ENCODE measurements at places on chromosomes 16 and 17.
A peak's percentile ranks its signal among the peaks of the same experiment; 100 is the strongest.

DNA sequence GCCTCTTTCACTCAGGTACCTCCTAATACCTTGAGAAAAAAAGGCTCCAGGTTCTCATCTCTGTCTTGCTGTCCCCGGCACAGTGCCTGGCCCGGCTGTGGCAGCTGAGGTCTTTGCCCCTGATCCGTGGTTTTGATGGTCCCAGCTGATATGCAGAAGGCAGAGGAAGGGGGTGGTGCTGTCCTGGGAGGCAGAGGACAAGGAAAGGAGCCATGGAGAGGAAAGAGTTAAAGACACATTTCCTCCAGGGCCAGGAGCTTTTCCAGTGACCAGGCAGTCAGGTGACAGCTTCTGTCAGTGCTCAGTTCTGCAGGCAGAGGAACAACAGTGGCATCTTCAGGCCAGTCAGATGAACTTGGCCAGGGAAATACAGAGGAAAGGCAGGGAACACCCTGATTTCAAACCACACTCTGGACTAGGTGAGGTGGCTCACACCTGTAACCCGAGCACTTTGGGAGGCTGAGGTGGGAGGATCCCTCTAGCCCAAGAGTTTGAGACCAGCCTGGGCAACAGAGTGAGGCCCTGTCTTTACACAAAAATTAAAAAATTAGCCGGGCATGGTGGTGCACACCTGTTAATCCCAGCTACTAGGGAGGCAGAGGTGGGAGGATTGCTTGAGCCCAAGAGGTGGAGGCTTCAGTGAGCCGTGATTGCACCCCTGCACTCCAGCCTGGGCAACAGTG, 3.3 kb upstream of the COG1 start:
- peak; percentile 31 for DNase-seq

GRCh38 chr17:17877529-17878358, 41.0 kb upstream of the SREBF1 start:
- DNase-seq, result no peak

- no peak for DNase-seq
These were observed 597.9 kb downstream of the KCNJ2 start for GRCh38 chr17:70767102-70767701.

DNA sequence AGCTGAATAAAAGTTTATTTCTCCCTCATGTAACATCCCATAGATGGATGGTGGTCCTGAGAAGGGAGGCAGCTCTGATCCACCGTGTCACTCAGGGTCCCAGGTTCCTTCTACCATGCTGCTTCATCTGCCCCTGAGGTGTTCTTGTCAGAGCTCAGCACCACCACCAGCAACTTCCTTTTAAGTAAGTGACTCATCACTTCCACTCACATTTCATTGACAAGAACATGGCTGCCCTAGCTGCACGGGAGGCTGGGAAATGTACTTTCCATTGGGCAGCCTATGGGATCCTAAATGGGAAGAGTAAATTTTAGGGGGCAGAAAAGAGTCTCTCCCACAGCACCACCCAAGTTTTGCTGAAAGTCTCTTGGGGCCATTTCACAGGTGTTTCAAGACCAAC, 134.7 kb downstream of the USP31 start:
- DNase-seq, result no peak

DNA sequence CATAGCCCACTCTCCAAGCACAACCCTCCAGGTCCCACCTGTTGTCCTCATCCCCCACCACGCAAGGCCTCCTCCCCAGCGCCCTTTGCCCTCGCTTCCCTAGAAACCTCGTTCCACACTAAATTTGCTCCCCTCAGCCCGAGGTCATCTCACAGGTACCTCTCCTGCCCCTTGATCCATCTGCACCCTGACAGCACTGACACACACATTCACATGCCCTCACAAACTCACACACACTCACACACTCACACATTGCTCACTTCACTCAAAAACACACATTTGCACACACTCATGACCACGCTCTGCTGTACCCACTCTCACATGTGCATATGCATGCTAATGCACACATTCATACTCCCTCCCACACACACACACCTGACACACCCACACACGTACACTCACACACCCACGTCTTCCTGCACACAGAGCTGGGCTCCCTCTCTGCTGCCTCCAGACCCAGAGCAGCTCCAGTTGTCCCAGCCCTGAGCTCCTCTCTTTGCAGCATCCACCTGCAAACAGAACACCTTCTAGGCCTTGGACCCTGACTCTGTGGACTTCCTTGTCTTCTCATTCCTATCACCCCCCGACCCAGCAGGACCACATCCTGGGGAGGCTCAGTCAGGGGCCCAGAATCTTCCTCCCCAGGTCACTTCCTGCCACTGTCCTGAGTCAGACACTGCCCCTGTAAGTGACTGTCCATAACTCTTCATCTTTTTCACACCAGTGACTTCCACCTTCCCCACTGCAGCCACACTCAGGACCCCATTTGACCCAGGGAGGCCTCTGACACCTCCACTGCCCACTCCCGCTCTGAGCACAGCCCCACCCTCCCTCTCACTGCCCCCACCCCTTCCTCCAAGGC, 4.9 kb downstream of the ASGR2 start:
- peak; percentile 59 for DNase-seq

- no peak for DNase-seq
These were observed 17.3 kb downstream of the MILR1 start for GRCh38 chr17:64466019-64466735.
